HCEC 1CT (cell line): ENCODE measurements at places on chromosomes 3 and 15.

- no peak for DNase-seq
These were observed 215.1 kb upstream of the CNTN4 start for GRCh38 chr3:1883534-1883933.

GRCh38 chr3:148955544-148956346 lies 35.6 kb upstream of the GYG1 start:
- peak; percentile 84 for DNase-seq

- no peak for DNase-seq
These were observed 516.9 kb upstream of the TBL1XR1 start for GRCh38 chr3:177713928-177714900.

- DNase-seq, result no peak
These were observed 269.2 kb downstream of the ZBBX start for GRCh38 chr3:167110901-167111300.

DNA sequence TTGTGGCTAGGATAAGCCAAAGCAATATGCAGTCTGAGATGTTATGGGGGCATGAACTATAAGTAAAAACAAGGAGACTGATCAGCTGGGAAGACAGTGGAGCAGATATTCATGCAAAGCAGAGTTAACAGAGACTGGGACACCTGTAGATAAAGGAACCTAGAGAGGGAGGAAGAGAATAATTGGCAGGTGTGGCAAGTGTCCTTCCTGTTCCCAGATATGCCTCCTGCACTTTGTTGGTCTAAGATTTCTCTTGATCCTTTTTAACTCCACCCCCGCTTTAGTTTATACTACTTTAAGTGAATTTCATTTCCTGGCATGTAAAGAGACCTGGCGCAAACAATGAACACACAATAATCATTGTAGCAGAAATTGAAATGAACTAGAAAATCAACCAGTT lies 169.4 kb downstream of the CNTN6 start:
- no peak for DNase-seq

- DNase-seq, result peak; percentile 36
These were observed 143.1 kb upstream of the TBL1XR1 start for GRCh38 chr3:177340243-177340830.
